ENCODE measurements at places on chromosomes 16 and 17.

DNA sequence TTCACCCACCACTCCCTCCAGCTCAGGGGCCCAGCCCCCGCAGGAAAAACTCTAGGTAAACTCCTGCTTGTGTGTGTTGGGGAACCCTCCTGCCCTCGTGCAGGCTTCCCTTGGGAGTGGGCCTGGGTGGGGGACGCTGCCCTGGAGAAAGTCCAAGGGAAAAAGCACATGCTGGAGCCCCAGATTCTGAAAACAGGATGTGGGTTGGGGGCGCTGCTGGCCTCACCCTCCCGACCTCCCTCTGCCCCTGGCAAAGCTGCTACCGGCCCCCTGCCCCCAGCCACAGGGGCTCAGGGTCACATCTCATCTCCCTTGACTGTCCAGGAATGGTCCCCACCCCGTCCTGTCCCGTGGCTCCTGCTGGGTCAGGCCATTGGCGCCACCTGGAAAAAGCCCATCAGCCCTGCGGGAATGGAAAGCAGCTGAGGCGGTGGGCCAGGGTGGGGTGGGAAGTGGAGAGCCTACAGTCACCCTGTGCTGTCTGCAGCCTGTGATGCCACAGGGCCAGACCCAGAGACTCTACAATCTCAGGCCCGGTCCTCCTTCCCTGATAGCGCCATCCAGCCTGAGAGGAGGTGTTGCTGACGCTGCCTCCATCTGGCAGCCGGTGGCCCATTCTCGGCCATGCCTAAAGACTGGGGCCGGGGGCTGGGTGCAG, 2.5 kb upstream of the GJD3 start:
- DNase-seq, result no peak

- no peak for DNase-seq
These were observed 3.8 kb downstream of the IGF2BP1 start for GRCh38 chr17:49000943-49001342.

DNA sequence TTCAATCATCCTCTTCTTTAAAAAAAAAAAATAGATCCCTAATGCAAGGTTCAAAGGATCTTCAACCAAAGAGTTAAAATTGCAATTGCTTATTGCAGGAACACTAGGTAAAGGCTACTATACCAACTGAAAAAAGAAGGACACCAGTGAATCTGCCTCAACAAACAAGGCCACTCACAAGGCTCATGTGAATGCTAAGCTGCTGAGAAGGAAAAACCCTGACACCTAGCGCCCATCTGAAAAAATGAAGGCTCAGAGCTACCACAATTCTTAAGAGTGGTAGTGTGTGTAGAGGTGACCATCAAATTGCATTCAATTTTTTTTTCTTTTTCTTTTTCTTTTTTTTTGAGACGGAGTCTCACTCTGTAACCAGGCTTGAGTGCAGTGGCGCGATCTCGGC, 201.6 kb upstream of the C17orf78 start:
- DNase-seq, result peak; percentile 25

GRCh38 chr17:73496232-73496631, 148.0 kb downstream of the SDK2 start:
- DNase-seq, result no peak

GRCh38 chr16:24668481-24669061, 60.9 kb upstream of the TNRC6A start:
- DNase-seq, result peak; percentile 36

DNA sequence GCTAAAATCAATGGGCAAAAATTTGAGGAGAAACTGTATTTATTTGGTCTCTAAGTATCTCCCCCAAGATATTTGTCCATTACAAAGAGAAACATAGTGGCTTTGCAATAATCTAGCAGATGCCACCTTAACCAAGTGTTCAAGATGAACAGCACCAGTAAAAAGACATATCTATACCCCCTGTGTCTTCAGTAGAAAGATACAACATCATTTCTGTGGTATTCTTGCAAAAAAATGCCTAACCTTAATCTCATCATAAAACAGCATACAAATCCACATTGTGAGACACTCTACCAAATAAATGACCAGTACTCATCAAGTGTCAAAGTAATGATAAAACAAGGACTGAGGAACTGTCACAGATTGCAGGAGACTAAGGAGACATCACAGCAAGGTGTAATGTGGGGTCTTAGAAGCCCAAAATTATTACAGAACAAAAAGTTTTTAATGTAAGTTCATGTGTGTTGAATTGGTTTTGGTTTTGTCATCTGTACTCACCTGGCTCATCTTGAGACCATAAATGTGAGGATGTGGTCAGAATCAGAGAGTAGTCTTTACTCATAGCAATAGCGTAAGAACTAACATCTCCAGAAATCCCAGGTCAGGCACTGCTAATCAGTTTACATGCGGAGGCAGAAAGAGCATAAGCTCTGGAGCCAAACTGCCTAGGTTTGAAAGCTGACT, 77.2 kb downstream of the AATF start:
- DNase-seq, result no peak

DNA sequence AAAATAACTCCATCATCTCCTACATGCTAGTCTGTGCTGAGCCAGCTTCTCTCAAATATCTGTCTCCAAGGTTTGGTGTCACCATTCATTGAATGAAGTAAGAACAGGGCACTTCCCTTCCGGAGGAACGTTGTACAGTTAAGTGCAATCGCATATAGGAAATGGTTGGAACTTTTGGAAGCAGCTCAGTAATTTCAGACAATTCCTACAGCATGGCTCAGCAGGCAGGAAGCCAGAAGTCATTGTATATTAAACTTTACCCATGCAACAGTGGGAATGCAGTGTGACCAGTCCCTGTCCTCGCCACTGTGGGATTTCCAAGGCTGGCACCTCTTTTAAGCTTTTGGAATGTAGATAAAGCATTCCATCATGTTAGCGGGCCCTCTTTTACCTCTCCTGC, 51.1 kb upstream of the MYH2 start:
- peak; percentile 47 for DNase-seq

- DNase-seq, result peak; percentile 36
These were observed 70.8 kb downstream of the XPO6 start for GRCh38 chr16:28140788-28141618.

DNA sequence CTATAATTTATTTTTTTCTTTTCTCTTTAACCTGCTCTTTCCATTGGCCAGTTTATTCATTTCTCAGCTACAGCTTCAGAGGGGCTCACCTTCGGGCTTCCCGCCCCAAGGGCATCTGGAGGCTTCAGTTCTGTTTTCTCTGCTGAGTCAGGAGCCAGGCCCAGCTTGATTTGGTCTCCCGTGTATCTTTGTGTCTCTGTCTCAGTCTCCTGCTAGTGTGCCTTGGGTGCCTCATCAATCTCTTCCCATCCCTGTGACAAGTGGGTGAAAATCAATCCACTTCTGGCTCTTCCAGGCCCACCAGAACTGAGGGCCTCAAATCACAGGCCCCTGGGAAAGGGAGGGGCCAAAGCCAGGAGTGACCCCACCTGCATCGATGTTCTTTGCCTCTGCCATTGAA, 72.1 kb downstream of the CCDC182 start:
- no peak for DNase-seq

GRCh38 chr16:11726008-11726407, 16.6 kb downstream of the TXNDC11 start:
- DNase-seq, result no peak

DNA sequence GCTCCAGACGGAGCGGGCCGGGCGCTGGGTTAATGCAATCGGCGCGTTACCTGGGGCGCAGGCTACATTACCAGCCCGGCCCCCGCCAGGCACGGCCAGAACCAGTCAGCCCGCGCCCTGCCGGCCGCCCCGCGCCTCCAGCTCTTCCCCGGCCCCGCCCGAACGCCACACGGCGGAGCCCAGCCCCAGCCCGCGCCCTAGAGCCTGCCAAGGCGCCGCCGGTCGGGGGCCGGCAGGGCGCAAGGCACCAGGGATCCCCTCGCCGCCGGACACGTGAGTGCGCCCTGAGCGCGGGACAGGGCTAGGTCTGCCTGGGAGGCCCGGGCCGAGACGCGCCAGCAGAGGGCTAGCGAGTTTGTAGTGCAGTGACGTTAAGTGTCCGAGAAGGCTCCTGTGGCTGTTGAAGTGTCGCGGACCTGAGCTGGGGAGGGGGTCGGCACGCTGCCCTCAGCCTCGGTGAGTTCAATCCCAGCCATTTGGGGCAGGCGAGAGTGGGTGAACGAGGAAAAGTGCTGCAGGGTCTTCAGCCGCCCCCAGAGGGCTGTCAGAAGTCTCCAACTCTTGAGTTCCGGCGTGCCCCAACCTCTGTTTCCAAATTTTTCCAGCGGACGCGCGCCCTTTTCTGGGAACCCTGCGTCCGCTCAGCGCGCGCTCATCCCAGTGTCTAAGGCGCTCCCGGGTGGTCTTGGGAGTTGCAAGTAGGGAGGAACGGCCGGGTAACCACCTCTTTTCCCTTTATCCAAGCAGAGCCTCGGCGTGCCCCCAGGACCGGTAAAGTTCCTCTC, at the start of gene SLC6A2:
Gene SLC6A2, plus strand, starts transcription at position 92 of the 785 bp plus-strand sequence. CDS start 707 bp downstream, outside the sequence.
- peak; percentile 50 for DNase-seq

GRCh38 chr16:66935314-66936011, at the start of gene CES2:
TSS of gene CES2 (plus strand) at chr16:66935516. CDS start at chr16:66935636, 120 bp downstream.
- peak; percentile 48 for DNase-seq

DNA sequence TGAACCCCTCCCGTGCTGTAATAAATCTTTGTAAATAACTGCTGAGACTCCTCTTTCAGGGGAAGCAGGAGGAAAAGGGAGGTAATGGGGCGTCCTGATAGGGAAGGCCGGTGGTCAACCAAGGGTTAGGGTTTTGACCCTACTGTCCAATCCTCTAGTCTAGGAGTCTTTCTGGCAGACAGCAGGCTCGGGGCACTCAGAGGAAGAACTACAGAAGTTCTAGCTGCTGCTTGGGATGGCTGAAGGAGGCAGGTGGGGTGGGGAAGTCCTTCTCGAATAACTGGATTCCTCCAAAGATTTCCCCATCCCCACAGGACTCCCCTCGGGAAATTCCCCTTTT, 387 bp upstream of the STARD3 start:
- DNase-seq, result no peak

GRCh38 chr17:75561927-75562603, 25.5 kb upstream of the MYO15B start:
- DNase-seq, result no peak

- no peak for DNase-seq
These were observed 399.9 kb upstream of the ZFHX3 start for GRCh38 chr16:73447846-73448245.

DNA sequence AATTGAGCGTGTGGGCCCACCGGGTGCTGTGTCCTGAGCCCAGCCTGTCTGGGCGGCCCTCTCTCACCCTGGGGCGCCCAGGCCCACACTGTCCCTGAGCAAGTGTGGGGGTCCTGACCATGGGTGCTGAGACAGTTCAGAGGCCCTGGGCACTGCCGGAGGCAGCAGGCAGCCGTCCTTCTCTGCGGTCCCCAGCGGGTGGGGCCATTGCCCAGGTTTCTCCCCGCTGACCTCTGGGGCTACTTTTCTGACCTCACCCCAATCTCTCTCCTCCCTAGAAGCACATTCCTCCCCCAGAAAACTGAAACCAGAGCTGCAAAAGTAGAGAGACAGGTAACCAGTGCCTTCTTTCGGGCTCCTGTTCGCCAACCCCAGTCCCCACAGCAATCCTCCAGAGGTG, 36.0 kb upstream of the PVALEF start:
- DNase-seq, result no peak

DNA sequence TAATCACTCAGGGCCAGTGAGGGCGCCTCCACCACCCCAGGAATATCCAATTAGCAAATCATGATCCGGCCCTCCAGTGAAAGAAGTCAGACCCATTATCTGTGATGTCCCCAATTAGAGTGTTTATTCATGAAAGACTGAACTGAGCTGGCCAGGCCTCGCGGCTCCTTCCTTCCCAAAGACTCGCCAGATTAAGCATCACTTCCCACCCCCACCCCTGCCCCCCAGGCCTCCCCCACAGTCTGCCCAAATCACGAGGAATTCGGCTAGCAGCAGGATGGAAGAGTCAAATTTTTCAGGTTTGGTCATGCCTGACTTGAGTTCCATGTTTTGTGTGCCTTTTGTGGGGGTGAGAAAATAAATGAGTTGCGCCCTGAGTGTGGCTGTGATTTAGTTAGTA, 298.4 kb upstream of the SALL1 start:
- no peak for DNase-seq

DNA sequence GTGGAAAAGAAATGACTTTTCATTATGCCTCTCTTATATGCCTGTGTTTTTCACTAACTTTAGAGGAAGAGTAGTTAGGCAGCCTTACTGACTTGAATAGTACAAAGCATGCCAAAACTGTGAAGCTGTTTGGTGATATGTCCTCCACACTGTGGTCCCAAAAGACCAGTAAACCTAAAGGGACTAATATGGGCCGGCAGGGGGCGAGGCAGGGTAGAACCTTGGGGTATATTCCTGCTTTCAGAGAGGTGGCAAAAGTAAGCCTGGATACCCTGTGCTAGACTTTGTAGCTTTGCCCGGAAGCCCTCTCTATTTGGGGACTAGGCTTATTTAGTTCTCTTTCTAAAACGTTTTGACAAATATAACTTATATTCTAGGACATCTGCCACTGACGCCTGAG, 36.5 kb upstream of the VWA3A start:
- DNase-seq, result no peak

GRCh38 chr17:35912942-35913341, 17.6 kb downstream of the RDM1 start:
- DNase-seq, result no peak

DNA sequence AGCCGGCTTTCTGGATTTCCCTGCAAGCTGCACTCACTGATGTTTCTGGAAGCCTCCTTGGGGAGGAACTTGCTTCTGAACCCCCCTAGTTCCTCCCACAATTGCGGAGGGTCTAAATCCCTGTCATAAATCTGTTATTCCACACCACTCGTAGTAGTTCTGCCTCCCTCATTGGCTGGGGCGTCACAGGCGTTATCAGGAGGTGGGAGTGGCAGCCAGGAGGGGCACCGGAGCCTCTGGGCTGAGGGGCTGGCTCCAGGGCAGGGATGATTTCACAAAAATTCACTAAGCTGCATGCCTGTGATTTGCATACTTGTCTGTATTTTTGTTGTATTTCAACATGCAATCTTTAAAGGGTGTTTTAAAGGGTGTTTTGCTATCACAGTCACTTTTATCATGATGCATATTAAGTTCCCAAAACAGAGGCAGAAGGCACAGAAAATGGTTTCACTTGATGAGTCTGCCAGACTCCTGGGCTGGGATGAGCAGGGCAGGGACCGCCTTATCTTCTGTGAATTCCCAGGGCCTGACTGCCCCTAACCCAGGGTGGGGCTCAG, 176.2 kb upstream of the FOXF1 start:
- DNase-seq, result no peak

- no peak for DNase-seq
These were observed 4.0 kb downstream of the SLC16A13 start for GRCh38 chr17:7039832-7040231.

GRCh38 chr17:66466106-66466820, 163.8 kb downstream of the PRKCA start:
- peak; percentile 42 for DNase-seq

DNA sequence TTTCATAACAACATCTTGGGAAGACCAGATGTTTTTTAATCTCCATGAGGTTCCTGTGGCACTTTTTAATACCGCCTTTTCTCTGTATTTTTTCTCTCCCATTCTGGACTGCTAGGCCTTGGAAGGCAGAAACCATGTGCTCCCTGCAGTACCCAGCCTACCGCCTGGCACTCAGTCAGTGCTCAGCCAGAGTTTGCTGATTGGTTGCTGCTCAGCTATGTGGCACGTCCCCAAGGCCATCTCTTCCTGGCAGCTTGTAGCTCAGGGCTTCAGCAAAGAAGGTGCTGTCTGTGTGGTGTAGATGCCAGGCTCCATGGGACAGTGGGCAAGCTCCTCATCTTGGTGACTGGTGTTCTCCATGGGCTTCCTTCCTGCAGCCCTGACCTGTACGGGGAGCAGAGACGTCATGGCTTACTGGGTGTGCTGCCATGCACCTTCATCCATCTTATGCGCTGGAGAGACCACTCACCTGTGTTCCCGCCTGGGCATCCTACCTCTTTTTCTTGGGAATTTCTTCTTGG, 86.7 kb downstream of the CLEC16A start:
- DNase-seq, result no peak
